ENCODE measurements at places on chromosomes 2 and 18. TPM values are rescaled to one million over a fixed set of nuclear protein-coding genes. Genes with fewer than 3 reads are reported as not detected.

The NT5DC4 gene
- 0.23 TPM for total RNA-seq

The CDKL4 gene
- not detected for total RNA-seq

The AMER3 gene
- total RNA-seq: 0.18 TPM

The GPR55 gene
- 3.0 TPM for total RNA-seq

DNA sequence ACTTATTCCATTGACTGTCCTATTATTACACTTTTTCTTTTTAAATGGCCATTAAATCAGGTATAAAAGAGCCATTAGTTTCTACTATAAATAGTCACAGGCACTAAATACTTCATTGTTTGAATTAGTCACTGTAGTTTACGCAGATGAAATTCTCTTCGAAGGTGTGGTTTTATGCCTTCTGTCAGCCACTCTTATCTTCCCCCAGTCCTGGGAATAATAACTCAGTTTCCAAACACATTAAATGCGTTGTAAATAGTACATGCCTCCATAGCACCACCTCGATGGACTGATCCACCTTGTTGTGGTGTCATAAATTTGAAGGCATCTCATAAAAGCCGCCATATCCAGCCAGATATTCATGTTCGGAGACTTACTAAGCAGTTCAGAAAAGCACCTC, 72.1 kb upstream of the PARD3B start:
- DNase-seq: no peak

- DNase-seq: no peak
Observed at GRCh38 chr2:16169381-16169960, 229.1 kb downstream of the MYCN start.

GRCh38 chr2:158750458-158751125, 44.5 kb upstream of the DAPL1 start:
- no peak for DNase-seq

- no peak for DNase-seq
Observed at GRCh38 chr18:28176948-28177827, at the start of gene CDH2. Gene CDH2, minus strand, starts transcription at chr18:28177130. Its CDS starts 108 bp downstream, at chr18:28177022.

DNA sequence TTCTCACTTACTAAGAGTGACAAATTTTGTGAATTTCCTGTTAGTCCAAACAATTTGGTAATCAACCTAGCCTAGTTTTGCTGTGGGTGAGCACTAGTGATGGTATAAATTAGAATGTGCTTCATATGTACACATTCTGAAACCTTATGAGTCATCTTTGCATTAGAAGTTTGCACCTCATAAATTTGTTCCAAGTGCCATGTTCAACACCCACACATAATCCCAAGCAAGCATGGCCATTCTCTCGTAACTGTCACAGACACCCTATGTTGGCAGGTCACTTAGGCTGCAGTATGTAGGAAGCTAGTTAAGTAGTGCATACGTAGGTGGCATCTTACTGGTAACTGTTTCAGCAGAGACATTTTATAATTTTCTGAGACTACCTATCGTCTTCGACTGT, 46.9 kb downstream of the NAB1 start:
- DNase-seq: no peak

DNA sequence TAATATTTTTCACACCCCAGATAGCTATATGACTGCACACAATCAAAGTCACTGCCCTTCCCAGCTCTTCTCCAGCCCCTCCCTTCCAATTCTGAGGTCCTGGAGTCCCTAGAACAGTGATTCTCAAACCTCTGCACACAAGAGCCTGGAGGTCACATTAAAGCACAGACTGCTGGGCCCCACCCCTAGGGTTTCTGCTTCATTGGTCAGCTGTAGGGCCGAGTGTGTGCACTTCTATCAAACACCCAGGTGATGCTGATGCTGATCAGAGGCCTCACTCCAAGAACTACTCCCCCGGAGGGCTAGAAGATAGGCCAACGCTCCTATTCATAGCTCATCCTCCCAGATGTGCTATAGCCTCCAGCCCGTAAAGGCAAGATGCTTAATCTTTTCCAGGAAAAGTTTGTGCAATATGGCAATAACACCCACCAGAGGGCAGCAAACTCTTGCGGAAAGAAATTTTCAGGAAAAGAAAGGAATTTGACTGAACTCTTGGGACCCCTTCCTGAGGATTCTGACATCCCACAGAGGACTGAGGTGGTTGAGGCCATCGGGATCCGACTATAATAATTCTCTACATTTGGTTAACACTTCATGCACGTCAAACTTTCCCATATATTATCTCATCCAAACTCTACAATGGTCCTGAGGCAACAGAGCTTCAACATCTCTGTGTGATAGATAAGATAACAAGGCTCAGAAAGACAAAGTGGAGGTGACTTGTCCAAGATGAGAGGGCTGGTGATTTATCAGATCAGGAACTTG, 194.2 kb upstream of the PKDCC start:
- DNase-seq: peak; percentile 33

GRCh38 chr2:53969968-53970723, 647 bp downstream of the PSME4 start:
- peak; percentile 31 for DNase-seq

DNA sequence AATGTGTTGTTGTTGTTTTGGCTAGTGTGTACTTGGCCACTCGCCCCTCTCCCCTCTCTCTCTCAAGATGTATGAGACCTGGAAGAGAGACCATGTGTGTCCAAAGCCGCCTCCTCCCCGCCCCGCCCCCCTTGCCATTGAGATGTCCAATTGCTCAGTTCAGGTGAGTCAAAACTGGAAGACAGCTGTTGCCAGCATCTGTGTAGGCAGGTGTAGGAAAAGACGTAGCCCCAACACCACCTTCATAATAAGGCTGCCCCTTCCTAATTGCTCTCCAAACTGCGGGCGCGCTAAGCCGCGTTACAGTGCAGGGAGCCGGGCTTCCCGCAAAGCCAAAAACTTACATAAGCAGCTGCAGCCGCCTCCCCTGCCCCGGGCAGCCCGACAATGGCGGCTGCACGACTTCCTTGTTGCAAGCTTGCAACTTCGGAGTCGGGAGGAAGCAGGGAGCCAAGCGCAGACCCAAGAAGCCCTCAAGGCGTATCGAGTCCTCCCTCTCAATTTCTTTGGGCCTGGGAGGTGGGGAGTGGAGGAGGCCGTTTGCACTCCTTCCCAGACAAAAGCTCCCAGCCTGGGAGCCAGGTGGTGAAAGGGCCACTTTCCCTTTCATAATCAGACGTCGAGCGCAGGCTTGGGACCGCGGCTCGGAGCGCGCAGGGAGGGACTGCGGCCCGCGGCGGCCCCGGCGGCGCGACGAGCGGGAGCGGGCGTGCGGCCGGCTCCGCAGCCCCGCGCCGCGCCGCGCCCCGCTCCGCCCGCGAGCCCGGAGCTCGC, 882 bp downstream of the ZBTB14 start:
- DNase-seq: peak; percentile 52

Data from prostate gland (tissue), 2 donors.